ENCODE measurements at places on chromosomes 12 and 14.

DNA sequence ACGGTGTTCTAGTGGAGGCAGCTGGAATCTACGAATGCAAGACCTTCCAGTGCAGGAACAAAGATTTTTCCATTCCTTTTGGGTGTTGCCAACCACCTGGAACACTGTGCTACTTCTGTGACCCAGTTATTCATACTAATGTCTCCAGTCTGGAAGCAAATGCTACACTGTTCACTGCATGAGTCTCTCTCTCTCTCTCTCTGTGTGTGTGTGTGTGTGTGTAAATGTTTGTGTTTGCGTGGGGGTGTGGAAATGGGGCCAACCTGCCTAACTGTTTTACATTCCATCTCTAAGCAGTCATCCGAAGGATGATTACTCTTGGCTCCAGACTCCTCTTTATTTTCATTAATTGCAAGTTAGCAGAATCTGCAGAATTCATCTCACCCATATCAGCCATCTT is 29.9 kb upstream of the YBX3 start:
- no peak for DNase-seq

DNA sequence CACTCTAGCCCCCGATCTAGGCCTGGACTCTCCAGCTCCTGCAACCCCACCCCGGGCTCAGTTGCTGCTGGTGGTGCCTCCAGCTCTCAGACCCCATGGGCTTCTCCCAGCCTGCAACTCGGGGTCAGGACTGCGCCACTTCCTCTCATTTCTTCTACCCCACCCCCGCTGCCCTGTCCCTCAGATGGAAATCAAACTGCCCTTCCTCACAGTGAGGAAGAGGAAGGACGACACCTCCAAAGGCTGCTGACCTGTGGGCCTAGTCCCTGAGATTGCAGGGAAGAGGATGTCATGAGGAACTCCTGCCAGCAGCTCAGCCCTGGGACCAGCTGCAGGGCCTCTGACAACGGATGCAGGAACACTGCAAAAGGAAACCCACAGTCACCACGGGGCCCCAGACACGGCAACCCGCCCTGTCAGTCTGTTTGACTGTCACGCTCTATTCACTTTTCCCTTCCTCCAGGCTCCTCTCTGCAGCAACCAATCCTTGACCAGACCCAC is 29.3 kb upstream of the PNMA1 start:
- peak; percentile 81 for DNase-seq

- no peak for DNase-seq
Measured at GRCh38 chr14:105261781-105262180, 13.4 kb downstream of the BTBD6 start.

- DNase-seq: no peak
Measured at GRCh38 chr12:109738878-109739665, 25.4 kb downstream of the FAM222A start.

DNA sequence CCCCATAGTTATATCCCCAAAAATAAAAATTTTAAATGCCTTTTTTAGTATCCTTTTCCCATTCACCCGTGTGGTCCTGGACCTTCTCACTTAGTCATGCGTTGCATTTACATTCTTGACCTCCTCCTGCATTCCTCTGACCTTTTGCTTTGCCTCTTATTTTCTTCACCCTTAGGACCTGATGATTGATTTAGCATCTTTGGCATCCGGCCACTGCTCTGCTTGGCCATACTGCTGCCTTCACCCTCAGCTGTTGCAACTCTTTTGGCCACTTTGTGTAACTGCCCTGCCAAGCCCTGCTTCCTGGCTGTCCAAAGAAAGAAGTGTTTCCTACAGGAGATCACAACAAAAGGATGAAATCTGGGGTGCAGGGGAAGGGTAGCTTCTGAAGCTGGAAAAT is 48.8 kb upstream of the SLC38A4 start:
- no peak for DNase-seq

DNA sequence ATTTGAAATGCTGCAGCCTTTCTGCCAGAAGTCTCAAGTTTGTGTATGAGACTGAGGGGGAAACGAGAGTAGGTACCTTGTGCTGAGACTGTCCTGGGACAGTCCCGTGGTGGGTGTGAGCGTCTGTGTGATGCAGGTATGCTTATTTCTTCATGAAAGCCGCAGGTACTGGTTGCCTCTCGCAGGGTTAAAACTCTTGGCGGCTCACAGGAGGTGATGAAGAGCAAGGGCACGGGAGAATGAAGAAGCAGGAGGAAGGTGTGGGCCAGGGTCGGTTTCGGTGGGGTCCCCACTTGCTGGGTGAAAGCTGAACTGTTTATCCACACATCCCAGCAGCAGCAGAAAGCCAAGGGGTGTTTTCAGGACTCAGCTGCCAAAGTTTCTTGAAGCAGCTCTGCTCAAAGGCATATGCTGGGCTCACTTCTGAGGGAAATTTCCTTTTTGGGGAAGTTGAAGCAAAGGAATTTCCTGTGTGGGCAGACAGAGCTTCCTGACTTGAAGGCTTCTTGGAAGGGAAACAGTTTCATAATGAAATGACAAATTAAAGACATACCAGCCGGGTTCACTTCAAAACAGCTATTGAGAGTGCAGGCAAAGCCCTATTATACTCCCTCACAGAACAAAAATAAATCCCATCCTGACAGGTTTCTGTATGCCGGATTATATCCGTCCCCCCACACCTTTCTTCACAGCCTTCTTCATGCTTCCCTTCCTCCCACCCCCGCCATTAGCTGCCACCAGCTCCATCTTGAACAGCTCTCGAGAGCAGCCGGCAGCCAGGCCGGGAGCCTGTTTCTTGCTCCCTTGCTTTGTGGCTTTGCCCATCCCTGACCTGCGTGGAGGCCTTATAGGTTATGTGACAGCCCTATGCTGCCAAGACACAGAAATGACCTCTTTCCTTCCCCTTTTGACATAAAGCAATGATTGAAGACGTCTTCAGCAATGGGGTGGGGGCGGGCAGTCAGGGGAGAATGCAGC is 116.6 kb downstream of the ETV6 start:
- DNase-seq: peak; percentile 54

DNA sequence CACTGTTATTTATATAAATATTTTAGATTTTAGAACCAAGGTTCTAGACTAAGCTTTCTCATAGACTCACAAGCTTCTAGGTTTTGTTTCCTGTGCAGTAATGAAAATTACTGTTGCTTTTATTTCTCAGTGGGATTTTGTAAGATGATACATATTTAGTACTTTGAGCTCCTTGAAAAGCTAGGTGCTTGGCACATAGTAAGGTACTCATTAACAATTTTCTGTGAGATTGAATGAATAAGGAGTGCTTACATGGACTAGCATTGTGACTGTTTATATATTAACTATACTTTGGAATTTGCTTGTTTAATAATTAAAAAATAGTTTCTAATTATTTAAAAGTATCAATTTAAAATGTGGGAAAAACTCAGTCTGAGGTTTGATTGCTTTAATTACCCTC is 85.7 kb downstream of the MIA2 start:
- no peak for DNase-seq

DNA sequence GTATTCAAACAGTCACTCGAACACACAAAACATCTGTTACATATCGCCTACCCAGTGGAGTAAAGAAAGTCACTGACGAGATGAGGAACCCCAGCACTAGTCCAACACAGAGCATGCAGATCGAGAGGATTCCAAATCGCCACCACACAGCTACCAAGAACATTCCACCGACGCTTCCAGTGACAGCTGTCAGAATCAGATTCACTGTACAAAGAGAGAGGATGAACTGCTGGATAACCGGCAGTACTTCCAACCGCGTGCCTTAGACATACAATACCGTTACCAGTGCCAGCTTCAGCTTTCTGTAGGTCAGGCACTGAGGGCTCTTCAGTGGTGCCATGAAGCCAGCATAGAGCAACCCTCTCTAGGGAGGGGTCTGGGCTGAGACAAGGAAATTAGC is 34.5 kb downstream of the TM7SF3 start:
- no peak for DNase-seq

GRCh38 chr14:70340002-70340401 is 19.5 kb downstream of the COX16 start:
- no peak for DNase-seq

DNA sequence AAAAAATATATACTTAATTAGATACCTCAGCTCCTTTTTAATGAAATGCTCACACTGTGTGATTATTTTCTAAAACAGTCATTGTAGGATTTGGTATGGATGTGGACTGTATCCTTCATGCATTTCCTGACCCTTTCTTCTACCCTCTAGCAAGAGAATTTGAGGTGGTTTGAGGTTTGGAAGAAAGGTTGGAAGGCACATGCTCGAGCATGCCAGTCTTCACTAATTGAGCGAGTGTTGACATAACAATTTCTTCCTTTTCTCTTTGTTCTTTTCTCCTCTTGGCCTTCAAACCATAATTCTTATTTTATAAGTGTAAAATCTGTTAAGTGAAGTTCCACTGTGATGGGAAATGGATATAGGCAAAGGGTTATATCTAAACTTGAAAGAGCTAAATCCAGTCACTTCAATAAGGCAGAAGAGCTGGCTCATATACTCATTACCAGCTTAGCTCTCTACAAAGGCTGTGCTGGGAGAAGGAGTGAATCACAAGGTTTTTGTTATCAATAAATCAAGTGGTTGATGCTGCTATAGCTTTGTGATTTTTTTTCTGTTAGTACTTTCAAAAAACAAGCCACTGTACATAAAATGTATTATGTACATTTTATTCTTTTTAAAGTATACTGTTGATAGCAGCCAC is 16.2 kb upstream of the PTHLH start:
- DNase-seq: no peak

DNA sequence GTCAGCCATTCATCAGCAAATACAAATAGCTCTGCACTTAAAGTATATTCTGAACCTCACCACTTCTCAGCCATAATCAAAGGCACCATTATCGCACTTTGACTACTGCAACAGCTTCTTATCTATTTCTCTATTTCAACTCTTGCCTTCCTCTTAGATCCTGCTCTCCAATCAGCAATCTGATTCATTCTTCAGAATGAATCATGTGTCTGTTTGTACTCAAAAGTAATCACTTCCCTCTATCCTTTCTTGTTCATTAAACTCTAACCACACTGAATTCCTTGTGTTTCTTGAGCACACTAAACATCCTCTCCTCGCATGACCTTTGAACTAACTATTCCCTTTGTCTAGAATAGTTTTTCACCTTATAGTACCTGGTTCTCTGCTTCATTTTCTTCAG is 12.8 kb upstream of the OR4E1 start:
- DNase-seq: no peak

DNA sequence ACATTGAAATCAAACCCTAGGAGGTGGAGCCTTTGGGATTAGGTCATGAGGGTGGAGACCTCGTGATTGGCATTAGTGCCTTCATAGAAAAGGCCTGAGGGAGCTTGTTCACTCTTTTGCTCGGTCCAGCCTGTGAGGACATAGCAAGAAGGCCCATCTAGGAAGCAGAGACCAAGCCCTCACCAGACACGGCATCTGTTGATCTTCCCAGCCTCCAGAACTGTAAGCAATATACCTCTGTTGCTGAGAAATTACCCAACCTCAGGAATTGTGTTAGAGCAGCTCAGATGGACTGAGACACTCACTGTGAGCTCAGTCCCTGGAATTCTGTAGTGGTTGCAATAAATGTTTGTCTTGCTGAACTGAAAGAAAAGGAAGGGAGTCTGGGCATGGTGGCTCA is 116.2 kb upstream of the MAP1LC3B2 start:
- DNase-seq: no peak

DNA sequence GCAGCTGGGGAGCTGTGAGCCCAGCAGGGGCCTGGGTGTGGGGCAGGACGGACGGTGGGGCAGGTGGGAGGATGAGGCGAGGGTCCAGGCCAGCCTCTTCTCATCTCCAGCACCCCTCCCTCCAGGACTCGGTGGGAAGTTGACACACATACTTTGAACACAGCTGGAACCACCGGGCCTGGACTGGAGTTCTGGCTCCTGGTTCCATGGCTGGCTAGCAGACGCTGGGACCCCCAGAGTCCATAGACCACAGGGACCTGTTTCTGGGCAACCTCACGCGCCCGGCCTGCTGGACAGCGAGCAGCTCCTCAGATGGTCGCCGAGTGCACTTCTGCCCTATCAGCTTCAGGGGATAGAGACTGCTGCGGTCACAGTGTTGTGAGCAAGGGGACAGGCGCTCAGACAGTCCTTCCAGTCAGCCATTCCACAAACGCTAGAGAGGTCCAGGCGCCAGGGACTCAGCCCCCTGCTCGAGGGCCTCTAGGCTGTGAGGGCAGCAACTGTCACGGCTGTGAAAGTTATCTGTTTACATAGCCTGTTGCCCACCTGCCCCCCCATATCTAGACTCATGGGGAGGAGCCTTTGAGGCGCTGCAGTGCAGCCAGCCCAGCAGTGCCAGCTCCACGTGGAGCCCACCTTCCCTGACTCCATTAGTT is 25.2 kb downstream of the TCHP start:
- DNase-seq: no peak

GRCh38 chr12:132027636-132028035 is 77.9 kb downstream of the EP400 start:
- DNase-seq: no peak

DNA sequence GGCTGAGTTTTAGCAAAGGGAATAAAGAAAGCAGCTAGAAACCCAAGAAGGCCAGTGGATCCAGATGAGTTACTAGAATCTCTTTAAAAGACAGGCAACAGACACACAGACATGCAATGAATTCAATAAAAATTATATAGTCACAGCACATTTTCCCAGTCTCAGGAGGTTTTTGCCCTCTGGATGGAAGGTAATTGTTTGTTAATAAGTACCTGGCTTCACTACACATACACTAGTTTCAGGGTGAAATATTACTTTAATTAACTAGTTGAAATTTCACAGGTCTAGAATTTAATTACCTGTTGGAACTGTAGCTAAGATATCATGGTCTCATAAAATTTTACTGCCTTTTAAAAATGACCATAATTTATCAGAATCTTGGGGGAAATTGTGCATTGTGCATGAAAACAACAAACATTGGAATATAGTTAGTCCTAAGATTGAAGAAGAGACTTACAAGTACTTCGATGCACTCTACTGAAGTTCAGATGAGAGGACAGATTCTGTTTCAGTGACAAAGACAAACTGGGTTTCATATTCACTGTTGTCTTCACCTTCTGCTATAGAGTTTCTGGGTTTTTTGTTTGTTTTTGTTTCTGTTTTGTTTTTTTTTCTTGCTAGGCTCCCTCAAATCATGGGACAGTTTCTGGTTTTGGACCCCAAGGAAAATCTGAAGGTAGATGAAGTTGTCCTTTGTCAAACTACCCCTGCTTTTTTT is 277.0 kb upstream of the GARIN6 start:
- DNase-seq: no peak

DNA sequence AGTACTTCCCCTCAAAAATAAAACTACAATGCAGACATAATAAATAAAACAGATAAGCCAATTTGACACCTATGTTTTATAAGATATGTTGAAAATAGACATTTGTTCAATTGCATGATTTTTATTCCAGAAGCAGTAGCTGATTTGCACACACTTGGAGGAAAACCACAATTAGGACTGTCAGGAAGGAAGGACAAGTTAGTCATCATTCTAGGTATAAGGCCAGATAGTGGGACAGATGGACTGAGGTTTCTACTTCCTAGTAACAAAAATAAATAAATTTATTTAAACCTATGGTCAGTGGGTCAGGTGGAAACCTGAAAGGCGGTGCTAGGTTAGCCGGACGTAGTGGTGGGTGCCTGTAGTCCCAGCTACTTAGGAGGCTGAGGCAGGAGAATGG is 141.8 kb upstream of the RASSF8 start:
- no peak for DNase-seq
